ENCODE measurements at places on chromosomes 1 and 21.

DNA sequence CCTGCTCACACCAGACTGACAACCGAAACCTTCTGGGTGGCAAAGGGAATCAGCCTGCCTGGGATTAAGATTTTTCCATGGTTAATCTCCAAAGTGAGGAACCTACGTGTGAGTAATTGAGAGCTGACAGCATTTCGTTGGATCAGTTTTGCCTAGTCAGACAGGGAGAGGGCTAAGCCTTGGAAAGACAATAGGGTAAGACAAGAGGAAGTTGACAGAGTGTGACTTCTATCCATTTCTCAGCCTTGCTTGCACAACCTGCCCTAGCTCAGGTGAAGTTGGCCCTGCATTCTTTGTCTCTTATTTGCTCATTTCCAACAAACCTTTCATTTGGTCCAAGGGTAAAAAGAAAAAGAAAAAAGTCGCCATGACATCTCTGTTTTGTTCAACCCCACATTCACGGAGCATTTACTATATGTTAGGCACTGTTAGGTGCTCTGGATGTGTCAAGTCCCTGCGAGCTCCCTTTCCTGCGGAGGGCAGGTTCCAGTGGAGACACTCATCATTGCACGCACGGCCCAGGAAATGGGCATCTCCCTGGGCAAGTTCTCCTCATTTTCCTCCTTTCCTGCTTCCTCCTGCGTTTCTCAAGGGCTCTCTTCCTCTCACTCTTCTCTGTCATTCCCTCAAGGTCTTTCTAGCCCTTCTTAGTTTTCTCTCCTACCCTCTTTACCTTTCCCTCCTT, 23.3 kb downstream of the KIRREL1 start:
- no peak for DNase-seq

- no peak for DNase-seq
These were observed 32.9 kb downstream of the IVNS1ABP start for GRCh38 chr1:185284116-185284515.

GRCh38 chr1:183704131-183704530, 51.0 kb upstream of the APOBEC4 start:
- no peak for DNase-seq

DNA sequence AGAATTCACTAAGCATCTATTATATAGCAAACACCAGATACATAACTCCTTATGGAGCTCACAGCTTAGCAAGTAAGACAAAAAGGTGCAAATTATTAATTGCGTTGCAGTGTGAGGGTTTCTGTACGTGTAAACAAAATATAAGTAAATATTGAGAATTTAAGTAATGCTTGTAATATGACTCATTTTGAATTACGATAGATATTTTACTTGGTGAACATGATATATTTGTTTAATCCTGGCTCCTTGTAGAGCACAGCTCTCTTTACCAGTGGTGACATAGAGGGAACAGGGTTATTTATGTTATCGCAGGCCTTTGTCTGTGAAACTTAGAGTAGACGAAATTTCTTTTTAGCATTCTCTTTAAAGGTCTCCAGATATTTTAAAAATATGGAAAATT, 36.4 kb downstream of the LYPLAL1 start:
- no peak for DNase-seq

GRCh38 chr1:185486346-185486745, 169.3 kb upstream of the IVNS1ABP start:
- DNase-seq, result no peak

DNA sequence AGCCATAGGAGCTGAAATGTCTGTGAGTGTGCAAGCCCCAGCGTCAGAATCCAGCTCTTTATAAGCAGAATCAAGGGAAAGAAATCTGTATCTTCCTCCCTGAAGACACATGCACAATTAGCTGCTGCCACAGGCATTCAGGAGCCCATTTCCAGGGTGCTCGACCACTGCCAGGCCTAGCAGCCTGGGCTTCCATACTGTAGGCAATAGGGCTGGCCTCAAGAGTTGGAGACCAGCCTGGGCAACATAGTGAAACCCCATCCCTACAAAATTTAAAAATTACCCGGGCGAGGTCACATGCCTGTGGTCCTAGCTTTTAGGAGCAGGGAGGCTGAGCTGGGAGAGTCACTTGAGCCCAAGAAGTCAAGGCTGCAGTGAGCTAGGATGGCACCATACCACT, 41.0 kb downstream of the NEK2 start:
- no peak for DNase-seq

DNA sequence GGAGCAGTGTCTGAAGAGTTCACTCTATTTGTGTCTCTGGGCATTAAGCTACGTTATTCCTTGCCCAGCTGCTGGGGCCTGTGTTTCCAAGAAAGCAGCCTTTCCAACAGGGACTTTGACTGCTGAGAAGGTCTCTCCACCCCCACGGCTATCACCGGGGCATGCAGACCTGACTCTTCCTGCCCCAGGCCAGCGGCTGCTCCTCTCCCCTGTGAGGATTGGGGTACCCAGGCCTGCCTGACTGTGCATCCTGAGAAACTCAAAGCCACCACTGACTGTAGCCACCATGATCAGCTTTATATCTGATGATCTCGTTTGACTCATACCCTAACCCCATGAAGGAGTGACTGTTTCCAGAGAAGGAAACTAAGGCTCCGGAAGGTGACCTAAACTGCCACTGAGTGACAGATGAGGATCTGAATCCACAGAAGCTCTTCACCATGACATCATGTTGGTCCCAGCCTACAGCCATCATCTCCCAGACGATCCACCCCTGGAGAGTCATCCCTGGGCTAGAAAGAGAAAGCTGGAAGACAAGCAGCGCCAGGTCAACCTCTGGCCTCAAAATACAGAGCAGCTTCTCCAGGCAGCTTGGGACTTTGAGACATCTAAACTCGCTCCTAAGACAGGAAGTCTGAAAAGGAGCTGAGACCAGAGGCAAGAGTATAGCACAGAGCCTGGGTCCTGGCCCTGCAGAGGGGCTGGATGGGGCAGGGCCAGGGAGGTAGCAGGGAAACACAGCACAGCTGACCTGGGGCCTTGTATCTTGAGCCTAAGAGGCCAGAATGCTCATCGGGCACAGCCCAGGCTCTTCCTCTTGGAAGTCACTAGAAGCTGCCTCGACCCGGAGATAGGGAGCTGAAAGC, 244.0 kb upstream of the VAMP3 start:
- DNase-seq, result no peak

DNA sequence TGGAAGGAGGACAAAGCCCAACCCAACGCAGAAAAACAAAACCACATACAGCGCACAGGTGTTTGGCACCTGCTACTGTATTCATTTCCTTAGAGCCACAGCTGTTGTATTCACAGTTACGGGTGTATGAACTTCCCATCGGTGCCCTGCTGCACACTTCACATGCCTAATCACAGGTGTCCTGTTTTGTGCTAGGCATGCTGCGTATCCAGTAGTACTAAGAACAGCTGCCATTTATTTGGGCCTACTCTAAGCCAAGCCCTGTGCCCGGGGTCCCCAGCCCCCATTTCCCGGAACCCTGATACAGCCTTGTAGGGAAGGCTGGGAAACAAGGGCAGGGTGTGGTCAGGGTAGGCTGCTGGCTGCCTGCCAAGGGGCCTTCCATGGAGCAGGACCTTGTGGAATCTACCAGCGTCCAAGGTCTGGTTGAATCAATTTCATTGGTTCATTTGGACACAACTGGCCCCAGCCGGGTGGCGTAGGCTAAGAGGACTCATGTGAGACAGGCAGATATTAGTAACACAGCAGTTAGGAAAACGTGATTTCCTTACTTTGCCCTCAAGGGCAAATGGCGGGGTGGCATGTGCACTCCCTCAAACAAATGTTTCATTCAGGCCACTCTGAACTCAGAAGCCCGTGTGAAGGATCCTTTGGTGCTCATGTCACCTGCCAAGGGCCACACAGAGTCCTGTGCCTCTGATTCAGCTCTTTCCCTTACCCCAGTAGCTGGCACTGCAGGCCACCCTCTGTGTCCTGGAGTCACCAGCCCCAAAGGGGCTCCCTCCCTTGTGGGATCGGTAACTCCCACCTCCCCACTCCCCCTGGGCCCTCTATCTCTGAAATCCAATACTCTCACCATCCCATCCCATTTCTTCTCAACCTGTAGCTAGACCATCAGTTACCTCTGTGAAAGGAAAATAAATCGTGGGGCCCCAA, 986 bp upstream of the RNF186 start:
- DNase-seq, result no peak

- DNase-seq, result no peak
These were observed 44.1 kb downstream of the TRPM2 start for GRCh38 chr21:44397431-44398031.

DNA sequence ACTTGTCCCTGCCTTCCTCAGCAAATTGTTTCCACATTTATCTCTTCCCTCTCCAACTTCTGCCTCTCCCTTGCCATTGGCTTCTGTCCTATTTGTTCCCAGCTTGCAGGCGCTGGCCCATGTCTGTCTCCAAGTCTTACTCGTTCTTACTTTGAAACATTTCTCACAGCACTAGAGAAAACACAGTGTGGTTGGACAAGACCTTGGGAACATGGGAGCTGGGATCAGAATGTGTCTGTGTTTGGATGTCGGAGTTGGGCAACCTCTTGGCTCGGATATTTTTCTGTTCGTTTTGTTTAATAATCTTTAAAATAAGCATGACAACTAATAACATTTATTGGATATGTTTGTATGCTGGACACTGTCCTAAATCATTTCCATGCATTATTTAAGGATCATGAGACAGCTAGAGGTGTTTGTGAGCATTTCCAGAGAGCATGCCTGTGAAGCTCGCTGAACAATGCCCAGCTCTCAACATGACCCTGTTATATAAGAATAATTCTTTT, 5.9 kb upstream of the BRWD1 start:
- DNase-seq, result no peak

DNA sequence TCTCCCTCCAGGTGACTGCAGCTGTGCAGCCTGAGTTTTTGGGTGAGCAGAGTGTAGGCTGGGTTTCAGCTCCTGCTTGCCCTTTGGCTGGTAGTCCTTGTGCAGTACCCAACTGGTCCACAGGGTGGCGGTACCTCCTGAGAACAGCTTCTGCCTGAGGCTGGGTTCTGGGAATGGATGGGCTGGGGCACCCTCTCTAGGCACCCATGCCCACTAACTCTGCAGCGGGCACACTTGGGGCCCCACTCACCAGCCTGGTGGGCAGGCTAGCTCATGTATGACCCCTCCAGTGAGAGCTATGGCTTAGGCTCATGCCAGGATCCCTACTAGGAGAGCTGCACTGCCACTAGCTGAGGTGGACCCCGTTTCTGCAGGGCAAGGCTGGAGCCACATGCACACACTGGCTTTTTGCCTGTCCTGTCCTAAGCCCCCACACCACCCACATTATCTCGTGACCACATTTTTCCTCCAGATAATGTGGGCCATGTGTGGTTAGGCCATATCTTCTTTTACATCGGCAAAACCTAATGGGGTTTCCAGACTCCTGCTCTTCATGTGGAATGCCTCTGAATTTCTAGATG, 15.5 kb upstream of the GSTM4 start:
- peak; percentile 70 for DNase-seq

DNA sequence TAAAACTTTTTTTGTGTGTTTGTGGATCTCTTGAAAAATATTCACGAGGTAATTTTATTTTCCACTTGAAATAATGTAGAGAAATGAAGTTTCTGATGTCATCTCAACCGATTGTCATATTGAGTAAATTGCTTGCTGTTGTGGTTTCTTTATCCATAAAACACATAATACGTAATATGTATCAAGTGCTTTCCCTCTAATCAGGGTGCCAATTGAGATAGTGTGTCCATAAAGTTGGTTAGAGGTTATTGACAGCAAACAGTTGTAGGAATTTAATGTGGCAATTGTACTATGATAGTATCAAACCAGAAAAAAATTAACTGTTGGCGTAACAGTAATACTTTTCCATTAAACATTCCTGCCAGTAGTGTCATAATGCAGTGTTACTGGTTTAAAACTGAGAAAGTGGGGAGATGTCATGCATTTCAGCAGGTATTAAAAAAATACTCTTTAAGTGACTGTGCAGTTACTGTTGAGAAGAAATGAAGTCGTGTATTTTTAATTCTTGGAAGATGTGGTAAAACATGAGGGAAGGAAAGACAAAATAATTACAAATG, 38.3 kb downstream of the USP25 start:
- no peak for DNase-seq

- no peak for DNase-seq
These were observed 771.6 kb upstream of the CXADR start for GRCh38 chr21:16741141-16741665.

DNA sequence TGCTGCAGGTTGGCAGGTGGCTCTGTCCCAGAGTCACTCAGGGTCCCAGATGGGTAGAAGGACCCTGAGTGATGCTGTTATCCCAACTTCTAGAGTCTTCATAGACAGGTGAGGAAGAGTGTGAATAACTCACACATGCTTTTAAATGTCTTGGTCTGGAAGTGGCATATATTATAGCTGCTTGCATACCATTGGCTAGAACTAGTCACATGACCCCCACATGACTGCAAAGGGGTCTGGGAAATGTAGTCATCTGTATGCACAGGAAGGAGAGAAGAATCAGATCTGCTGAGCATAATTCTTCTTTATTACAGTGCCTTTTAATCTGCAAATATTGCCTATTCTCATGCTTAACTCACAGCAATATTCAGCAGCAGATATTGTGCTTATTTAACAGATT, 28.2 kb upstream of the KLHDC7A start:
- DNase-seq, result no peak

- no peak for DNase-seq
These were observed 501.3 kb downstream of the OMA1 start for GRCh38 chr1:58045094-58045705.

DNA sequence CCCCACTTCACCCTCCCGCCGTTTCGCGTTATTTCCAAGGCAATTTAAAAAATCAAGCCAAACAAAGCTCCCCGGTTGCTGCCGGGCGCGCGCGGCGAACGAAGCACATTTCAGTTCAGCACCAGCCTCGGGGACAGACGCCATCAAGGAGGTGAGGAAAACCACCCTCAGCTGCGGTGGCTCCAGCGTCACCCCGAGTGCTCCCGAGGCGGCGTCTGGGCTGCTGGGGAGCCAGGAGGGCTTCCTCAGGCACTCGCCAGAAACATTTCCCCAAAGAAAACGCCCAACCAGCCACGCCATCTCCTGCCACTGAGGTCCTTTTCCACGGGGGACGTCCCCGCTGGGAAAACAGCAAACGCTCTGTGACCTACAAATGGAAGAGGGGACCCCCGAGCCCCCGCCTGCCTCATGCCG, 623 bp downstream of the GNG4 start:
- peak; percentile 6 for DNase-seq

DNA sequence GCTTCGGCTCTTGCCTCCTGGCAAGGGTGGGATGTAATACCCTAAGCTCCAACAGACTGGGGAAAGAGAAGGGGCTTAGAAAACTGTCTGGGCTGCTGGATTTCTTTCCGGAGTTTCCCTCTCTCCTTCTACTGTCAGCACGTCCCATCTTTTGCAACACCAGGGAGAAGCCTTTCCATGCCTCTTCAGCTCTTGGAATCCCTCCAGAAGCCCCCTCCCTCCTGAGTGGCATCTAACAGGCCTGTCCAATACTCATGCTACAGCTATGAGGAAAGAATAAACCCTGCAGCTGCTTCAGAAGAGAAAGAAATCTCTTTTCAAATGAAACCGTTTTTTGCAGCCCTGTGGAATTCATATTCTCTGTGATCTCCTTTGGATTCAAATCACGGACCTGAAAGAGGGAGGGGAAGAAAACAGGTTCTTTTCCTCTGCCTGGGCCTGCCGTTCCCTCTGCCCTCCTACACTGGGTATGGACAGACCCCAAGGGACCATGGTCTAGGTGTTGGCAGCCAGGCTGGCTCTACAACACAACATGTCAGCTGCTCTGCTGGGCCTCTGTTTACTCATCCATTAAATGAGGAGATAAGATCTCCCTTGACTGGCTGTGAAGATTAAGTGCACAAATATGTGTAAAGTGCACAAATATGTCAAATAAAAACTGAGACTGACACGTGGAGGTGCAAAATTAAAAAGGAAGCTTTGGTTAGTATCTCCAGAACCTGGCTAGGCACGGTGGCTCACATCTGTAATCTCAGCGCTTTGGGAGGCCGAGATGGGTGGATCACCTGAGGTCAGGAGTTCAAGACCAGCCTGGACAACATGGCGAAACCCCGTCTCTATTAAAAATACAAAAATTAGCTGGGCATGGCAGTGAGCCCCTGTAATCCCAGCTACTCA, 6.0 kb upstream of the CAPN2 start:
- no peak for DNase-seq
